ENCODE measurements at places on chromosomes 3 and 15.

GRCh38 chr3:123297627-123297899 is 95.8 kb downstream of the SEC22A start:
- DNase-seq, result no peak

- no peak for DNase-seq
Observed at GRCh38 chr3:10443272-10444109, 61.9 kb downstream of the ATP2B2 start.

DNA sequence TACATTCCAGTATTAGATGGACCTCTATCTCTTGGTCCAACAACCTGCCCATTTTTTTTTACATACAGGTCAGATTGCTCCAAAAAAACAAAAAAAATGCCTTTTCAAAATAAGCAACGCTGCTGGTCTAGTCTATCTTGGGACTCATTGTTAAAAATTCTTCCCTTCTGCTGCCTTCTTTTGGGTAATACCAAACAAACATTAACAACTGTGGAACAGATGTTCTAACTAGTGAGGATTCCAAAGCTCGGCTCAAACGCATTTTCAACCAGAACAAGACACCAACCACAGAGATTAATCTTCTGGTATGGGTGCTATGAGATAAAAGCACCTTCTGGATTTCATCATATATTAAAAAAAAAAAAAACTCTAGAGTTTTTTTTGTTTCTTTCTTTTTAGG is 24.7 kb downstream of the ARHGAP31 start:
- DNase-seq, result no peak

DNA sequence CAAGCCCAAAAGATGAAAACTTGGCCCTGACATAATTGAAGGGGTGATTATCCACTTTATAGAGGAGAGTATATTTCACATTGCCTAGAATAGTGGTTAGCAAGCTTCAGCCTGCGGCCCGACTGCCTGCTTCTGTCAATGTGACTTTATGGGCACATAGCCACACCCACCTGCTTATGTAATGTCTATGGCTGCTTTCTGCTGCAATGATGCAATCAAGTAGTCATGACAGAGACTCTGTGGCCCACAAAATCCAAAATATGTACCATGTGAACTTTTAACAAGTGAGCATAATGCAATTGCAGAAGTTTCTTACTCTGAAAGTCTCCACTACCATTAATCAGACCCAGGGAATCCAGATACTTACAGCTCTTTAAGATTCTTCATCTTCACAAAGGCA is 103.1 kb downstream of the LRIG1 start:
- no peak for DNase-seq

DNA sequence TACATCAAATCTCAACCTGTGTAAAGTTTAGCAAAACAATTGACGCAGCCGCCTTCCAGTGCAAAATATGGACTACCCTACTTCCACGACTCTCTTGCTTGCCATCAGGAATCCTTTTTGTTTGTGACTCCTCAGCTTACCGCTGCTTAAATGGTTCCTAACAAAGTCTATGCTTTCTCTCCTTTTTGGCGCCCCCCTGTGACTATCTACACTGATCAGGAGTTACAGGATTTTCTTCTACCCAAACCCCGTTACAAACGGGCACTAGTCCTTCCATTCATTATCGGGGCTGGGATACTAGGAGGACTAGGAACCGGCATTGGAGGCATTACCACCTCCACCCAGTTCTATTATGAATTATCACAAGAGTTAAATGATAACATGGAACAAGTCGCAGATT is 184.0 kb downstream of the IGSF11 start:
- no peak for DNase-seq

DNA sequence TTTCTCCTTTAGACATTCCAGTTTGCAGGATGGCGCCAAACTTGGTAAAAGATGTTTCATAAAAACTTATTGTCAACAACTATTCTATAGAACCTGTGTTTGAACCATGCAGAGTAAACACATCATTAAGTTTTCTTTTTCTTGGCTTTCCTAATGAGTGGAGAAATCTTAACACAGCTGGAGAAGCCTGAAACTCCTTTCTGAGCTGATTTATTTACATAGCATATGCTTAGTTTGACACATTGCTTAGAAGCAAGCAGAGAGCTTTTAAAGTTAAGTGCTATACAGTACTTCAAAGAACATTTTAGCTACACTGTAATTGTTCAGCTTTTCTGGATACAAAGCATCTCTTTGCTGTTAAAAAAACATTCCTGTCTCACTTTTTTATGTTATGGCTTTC is 61.0 kb upstream of the PAQR5 start:
- no peak for DNase-seq

- no peak for DNase-seq
Observed at GRCh38 chr3:141945726-141946485, 69.5 kb downstream of the ATP1B3 start.

GRCh38 chr3:109188741-109189140 is 52.2 kb downstream of the C3orf85 start:
- DNase-seq, result no peak

DNA sequence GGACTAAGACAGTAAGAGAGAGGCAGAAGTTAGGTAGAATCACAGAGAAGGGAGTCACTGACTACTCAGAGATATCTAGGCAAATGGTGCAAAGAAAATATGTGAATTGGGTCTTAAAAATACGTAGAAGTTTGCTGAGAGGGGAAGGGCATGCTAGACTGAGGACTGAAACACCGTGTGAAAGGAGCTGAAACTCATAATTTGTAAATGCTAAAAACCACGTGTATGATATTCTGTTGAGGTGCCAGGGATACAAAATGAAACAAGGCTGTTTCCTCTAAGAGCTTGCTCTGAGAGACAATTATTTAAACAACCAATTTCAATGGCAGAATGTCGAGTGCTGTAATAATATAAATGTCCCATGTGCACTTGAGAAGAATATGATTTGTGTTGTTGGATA is 47.2 kb downstream of the NCK1 start:
- DNase-seq, result no peak
